ENCODE measurements at places on chromosomes 6 and 20. TPM values are rescaled to one million over a fixed set of nuclear protein-coding genes. Genes with fewer than 3 reads are reported as not detected.

Gene MCCD1
- total RNA-seq = not detected

Gene FBXO9
- total RNA-seq = 88.1 TPM

Gene LMBRD1
- 106 TPM for total RNA-seq

Gene ERVFRD-1
- total RNA-seq = 0.40 TPM

DNA sequence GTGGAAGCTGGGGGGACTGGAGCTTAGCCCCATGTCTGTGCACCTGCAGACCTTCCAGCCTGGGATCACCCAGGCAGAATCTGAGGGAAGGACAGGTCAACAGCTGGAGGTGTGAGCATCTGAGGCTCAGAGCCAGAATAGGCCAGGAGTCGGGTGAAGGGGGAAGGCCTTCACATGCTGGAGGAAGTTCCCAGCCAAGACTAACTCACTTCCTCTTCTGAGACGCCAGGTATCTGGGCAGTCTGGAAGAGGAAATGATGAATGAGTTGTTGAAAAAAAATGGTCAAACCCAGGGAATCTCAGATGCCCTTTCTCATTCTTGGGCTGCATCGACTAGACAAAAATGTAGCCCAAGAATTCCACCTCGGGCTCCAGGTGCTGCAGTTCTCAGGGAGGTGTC lies 73.6 kb upstream of the TIAM2 start:
- no peak for DNase-seq

DNA sequence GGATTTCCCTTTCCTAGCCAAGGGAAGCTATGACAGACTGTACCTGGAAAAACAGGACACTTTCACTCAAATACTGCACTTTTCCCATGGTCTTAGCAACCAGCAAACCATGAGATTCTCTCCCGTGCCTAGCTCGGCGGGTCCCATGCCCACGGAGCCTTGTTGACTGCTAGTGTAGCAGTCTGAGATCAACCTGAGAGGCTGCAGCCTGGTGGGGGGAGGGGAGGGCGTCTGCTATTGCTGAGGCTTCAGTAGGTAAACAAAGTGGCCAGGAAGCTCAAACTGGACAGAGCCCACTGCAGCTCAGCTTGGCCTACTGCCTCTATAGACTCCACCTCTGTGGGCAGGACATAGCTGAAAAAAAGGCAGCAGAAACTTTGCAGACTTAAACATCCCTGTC lies 61.8 kb downstream of the EPM2A start:
- no peak for DNase-seq
